ENCODE measurements at places on chromosomes 2 and 18. TPM values are rescaled to one million over a fixed set of nuclear protein-coding genes. Genes with fewer than 3 reads are reported as not detected.

DNA sequence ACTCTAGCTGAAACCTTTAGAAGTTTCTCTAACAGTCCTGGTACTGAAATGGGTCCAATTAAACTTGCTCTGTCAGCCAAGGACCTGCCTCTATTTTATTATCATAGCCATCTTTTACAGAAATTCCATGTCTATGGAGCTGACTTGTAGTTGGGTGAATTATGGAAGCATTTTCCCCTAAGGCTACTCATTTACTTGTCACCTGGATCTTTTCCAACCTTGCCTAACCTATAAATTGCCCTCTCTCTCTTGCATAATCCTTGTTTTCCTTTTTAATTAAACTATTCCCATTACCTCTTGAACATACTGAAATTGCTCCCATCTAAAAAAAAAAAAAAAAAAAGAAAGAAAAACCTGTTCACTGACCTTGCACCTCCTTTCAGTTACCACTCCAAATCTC lies 74.6 kb upstream of the DOK6 start:
- no peak for DNase-seq

DNA sequence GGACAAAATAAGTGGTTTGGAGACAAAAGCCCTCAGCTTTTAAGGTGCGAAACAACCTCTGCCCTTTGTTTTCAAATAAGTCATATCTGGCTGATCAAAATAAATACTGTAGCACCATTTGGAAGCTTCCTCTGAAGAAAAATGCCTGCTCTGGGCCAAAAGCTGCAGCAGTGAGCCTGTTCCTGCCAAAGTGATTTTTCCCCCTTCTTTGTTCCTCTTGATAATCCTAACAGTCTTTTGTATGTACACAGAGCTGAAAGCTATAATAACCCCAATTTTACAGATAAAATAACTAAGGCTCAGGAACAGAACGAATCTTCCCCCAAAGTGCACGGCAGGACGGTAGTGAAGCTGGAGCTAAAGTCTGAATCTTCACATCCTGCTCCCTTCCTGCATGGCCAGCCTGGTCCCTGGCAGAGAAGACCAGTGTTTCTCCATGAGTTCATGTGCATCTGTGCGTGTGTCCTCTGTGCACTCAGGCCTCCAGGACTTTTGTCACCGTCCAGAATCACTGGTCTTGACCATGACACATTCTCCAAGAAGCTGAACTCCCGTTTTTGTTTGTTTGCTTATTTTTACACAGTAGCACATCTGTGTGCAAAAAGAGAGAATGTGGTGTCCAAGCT lies 2114.1 kb upstream of the PIK3C3 start:
- DNase-seq = no peak

- DNase-seq = no peak
Observed at GRCh38 chr2:63734510-63734909, 107.2 kb upstream of the UGP2 start.

GRCh38 chr2:166057370-166058164 lies 70.3 kb downstream of the SCN1A start:
- DNase-seq = no peak

GRCh38 chr2:144402251-144402650 lies 117.7 kb downstream of the ZEB2 start:
- DNase-seq = no peak

DNA sequence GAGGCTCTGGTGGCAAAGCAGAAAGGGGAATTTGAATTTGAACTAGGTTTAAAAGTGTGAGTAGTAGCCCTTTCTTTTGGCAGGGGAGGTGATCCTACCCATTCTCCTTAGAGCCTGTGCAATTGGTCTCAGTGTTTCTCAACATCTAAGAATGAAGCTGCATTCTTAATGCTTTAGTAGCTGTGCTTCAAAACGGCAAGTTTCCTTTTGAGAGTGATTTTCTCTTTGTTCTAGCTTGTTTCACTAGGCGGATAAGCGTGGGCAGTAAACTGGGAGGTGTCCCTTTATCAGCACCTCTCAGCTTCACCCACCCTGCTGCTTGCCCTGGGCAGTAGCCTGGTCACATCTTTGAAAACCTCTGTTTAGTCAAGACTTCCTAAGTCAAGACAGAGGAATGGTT lies 6.7 kb downstream of the CRIM1 start:
- DNase-seq = peak; percentile 29

GRCh38 chr2:138787053-138787666 lies 7.0 kb upstream of the NXPH2 start:
- DNase-seq = no peak

- no peak for DNase-seq
Observed at GRCh38 chr18:79975985-79976680, 11.7 kb downstream of the HSBP1L1 start.

GRCh38 chr18:22132258-22132657 lies 37.1 kb upstream of the GATA6 start:
- no peak for DNase-seq

DNA sequence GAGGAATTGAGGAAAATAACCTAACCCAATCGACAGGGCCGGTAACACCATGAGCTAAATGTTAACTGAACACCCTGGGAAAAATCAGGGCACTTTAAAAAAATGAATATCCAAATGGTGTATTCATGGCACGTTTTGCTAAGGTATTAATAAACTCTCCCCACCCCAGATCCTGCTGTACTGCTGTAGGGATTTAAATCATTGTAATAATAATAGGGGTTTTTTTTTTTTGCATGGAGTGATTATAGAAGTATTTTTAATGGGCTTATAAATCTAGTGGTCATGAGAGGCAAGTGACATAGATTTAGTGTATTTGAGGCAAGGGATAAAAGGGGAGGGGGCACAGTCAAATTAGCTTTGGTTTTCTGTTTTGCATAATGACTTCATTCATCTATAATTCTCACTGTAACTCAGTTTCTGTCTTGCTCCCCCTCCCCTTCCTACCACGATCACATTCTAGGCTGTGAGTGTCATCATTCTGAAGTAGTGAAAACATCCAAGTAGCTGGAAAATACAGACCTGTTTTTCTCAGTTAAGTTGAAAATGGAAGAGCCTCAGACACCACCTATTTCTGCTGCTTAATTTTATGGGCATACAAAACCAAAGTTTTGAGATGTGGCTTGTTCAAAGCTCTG lies 18.2 kb upstream of the MGAT5 start:
- DNase-seq = no peak

GRCh38 chr2:149692961-149693396 lies 105.4 kb upstream of the MMADHC start:
- no peak for DNase-seq

- DNase-seq = no peak
Observed at GRCh38 chr2:200428961-200429665, 80.8 kb downstream of the KCTD18 start.

DNA sequence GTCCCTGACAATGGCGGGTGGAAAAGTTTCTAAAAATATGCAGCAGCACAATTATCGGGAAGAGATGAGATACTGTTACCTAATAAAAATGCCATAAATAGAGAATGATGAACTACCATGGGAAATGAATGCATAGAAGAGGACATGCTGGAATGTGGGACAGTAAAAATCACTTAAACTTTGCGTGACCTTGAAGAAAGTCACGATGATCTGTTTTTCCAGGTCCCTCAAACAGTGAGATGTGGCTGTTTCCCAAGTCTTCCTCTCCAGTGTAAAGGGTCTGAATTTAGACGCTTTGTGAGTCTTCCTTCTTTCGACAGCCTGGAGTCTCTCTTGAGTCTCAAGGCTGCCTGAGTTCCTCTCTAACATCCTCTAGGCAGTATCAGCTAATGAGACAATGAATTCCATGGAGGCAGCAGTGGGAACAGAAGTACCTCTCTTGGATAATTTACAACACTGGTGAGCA lies 1.4 kb downstream of the CLUL1 start:
- no peak for DNase-seq

- DNase-seq = no peak
Observed at GRCh38 chr2:16051841-16052564, 111.7 kb downstream of the MYCN start.

DNA sequence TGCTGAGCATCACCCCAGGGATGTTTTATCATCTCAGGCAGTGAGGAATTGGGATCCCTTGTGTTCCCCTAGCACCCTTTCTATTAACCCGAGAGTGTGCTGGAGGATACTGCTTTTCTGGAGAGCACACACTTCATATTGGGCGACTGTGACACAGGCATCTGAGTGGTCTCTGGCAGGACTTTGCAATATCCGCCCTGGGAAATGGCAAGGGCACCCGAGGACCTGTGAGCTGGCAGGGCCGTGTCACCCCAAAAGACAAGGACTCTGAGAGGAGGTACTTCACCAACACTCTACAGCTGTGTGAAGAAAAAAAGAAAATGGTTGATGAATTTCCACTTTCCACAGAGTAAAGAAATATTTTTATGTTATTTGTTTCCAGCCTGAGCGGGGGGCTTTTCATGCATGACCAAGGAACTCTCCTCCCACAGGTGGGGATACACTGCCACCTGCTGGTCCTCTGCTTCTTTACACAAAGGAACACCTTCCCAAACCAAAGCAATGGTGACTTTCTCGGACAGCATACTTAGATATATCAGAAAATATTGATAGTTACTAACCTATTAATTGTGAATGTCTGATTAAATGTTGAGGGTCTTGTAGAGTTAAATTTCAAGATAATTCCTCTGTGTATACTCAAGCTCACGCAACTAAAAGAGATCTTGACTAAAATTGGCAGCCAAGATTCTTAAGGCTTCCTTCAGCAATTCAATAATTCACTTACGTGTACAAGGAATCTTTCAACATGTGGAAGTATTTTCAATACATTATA lies 45.9 kb upstream of the REG3G start:
- DNase-seq = peak; percentile 20

DNA sequence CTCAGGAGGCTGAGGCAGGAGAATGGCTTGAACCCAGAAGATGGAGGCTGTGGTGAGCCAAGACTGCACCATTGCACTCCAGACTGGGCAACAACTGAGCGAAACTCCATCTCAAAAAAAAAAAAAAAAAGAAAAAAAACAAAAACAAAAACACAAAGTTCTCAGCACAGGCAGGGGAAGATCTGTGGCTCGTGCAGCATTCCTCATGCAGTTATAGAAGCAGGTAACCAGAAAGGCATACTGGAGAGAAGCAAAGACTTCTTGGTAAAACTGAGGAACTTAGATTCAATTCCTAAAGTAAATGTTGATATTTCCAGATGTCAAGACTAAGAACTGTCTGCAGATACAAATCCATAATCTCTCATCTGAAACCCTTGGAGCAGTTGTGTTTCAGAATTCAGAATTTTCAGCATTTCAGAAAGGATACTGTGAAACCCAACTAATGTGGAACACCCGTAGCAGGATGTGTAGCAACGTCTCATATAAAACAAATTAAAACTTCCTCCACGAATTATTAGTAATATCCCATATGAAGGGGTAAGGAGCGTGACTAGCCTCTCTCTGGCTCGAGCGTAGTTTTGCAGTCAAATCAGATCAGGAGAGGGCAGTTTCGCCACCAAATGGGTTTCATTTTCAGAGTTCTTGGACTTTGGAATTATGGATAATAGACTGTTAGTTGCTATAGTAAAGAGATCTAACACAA lies 13.2 kb upstream of the SLC25A52 start:
- DNase-seq = no peak

DNA sequence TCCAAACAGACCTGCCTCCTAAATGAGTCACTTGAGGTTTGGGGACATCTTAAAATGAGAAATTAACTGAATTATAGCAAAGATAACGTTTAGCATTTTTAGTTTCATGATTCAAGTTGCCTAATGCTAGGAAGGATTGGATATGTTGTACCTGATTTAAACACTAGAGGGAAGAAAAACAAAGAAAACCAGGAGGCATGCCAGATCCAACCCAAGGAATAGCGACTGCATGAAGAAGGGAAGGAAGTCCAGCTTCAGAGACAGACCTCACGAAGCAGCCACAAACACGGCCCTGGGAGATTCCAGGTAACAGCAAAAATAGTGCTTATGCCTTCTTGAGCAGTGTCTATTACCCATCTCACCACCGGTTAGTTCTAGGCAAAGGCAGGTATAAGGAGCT lies 499.9 kb upstream of the SPHKAP start:
- DNase-seq = peak; percentile 16

DNA sequence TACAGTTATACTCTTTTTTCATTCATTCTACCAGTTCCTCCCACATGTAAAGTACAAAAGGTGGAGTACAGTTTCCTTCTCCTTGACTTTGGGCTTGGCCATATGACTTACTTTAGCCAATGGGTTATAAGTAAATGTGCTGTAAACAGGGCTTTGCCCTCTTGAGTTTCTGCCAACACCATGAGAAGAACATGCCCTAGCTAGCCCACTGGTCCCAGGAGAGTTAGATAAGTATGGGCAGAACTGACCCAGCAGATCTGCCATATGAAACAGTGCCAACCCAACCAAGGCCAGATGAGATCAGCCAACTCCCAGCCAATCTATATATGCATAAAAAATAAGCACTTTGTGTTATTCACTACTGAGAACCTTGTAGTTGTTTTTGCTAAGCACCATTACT lies 25.5 kb downstream of the ZC3H8 start:
- DNase-seq = peak; percentile 72

DNA sequence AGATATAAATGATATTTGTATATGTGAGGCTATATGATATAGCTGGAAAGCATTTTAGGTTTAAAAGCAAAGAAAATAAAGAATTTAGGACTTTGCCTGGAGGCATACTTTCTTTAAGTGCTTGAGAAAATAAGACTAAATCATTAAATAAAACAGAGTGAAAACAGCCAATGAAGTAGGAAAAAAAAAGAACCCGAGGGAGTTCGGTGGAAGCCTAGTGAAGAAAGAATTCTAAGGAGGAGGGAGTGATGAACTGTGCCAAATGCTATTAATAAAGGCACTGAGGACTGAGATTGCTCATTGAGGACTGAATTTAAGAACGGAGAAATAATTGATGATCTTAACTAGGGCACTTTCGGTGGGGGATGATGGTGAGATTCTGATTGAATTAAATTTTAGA lies 573.5 kb downstream of the DSC3 start:
- no peak for DNase-seq

DNA sequence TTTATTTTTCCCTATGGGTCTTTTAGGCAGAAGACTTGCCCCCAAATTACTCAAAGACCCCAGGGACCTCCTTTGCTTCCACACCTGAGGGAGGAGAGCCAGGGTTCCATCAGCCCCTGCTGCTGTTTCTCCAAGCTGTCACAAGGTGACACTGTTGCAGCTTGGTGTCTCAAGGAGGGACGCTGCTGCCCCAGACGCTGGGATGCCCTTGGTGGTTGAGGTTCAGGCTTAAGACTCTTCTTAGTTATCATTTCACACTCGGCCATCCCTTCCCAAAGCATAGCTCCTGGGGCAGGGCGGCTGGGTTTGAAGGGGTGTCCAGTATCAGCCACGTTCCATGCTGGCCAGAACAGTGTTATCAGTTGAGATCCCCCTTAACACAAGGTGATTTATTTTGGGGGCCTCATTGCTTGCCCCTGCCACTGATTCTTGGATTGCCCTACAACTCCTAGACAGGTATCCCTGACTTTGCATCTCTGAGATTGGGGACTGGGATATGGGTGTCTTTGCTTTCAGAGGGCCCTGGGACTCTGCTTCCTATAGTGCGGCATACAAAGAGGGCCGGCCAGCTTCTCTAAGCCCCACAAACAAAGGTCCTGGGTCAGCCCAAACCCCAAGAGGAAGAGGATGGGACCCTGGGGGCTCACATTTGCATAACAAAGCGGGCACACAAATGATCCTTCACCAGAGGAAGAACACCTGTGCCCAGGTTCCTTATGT lies 22.7 kb downstream of the GPR55 start:
- DNase-seq = peak; percentile 46

- no peak for DNase-seq
Observed at GRCh38 chr18:74610051-74610615, 12.5 kb downstream of the ZNF407 start.

The MOGAT1 gene
- not detected for total RNA-seq

The USP14 gene
- total RNA-seq = 25.8 TPM

The FTCDNL1 gene
- 1.8 TPM for total RNA-seq

The SKOR2 gene
- not detected for total RNA-seq

The MDH1B gene
- total RNA-seq = 11.4 TPM

The PAX3 gene
- total RNA-seq = 15.2 TPM

The CTLA4 gene
- total RNA-seq = not detected

The GALNT14 gene
- 6.3 TPM for total RNA-seq

The CPLX4 gene
- total RNA-seq = not detected

Data from MG63 (cell line).